ENCODE measurements at places on chromosomes 7 and 10.

DNA sequence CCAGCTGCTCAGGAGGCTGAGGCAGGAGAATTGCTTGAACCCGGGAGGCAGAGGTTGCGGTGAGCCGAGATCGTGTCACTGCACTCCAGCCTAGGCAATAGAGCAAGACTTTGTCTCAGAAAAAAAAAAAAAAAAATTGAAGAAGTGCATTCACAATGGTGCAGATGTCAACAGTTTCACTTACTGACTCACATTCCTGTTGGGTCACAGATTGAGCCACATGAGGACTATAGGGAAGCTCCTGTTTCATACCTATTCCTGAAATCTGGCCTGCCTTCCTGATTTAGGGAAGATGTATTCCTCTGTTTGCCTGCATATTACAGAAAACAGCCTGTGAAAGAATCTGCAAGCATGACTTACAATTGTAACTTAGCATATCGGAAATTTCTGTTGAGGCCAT lies 78.2 kb downstream of the AKR1C4 start:
- DNase-seq, result no peak

- DNase-seq, result no peak
Observed at GRCh38 chr7:98323597-98324322, 42.3 kb downstream of the BRI3 start.

GRCh38 chr10:51606825-51607462 lies 92.5 kb downstream of the CSTF2T start:
- DNase-seq, result no peak

DNA sequence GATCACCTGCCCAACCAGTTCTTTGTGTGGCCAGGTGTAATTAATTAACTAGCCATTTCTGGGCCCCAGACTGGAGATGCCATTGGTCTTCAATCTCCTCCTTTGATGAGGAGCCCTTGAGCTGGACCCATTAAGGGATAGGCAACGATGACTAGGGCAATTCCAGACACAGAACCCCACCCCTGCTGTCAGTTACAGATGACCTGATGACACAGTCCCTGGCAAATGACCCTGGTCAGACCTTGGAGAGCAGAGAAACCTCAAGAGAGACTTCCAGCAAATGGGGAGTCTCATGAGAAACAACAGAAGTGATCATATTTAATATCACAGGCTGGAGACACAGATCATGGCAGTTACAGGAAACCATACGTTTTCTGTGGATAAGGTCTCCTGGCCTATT lies 101.8 kb upstream of the TCF7L2 start:
- DNase-seq, result no peak

DNA sequence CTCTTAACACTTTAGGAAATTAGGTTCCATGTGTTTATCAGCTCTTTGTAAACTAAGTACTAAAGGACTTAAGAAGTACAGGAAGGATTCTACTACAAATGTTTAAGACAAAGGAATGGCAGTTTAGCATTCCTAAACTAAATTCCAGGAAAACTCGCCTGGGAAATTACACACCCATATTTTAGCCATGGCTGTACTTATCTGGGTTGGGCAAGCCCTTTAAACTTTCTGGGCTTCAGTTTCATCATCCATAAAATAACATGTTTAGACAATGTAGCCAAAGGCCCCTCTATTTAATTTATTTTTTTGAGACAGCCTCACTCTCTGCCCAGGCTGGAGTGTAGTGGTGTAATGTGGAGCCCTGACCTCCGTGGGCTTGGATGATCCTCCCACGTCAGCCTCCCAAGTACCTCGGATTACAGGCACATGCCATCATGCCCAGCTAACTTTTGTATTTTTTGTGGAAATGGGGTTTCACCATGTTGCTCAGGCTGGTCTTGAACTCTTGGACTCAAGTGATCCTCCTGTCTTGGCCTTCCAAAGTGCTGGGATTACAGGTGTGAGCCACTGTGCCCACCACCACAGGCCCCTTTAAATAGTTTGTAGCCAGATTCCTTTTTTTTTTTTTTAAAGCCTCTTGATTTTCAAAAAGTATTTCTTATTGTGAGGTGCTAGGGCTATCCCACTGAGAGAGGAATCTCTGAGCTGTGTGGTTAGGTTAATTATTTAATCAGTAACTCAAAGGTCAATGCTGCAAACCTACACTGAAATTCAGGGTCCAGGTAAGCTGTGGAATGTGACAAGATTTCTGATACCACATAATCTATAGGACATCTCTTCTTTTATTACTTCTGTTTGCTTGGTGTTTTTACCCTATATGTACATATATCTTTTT lies 32.1 kb downstream of the TMEM60 start:
- no peak for DNase-seq

All from NCI-H187 (cell line).